ENCODE measurements at places on chromosomes 7 and 10.

- DNase-seq, result no peak
Observed at GRCh38 chr7:91892099-91892705, 11.7 kb upstream of the MTERF1 start.

GRCh38 chr7:5343884-5344283, 61.1 kb downstream of the SLC29A4 start:
- no peak for DNase-seq

- DNase-seq, result no peak
Observed at GRCh38 chr10:119643306-119644204, 7.6 kb upstream of the BAG3 start.

DNA sequence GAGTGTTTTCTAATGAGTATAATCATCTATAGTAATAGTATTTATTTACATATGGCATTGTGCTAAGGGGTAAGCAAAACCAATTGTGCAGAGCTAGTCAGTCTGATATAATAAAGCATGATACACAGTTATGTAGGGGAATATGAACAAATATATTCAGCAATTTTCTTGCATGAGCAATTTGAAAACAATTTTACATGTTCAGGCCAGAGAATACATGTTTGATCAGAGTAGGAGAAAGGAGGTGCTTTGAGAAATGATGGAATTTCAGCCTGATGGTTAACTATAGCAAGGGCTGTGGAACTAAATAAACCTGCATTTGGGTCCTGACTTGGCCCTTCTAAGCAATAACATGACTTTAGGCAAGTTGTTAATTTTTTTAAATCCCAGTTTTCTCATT, 214.5 kb downstream of the TWIST1 start:
- no peak for DNase-seq

GRCh38 chr7:139889186-139889871, 60.3 kb downstream of the TBXAS1 start:
- DNase-seq, result no peak

DNA sequence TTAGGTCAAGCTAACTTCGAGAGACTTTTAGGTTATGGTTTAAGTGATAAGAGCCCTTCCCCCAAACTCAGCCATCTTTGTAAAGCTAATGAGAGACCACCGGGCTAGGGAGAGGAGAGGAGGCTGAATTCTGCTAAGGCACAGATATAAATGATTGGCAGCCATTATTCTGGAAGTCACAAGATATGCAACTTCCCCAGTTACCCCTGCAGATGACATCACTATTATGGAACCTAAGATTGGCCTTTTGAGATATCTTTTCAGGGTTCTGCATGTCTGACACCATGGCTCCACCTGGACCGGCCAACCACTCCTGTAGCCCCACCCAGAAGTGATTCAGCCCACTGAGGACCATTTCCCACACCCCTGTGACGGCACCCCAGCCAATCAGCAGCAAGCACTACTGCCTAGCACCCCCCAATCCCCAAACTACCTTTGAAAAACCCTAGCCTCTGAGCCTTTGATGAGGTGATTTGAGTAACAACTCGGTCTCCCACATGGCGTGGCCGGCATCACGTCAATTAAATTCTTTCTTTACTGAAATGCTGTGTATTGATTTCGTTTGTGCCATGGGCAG, 14.4 kb downstream of the VIPR2 start:
- DNase-seq, result no peak
